ENCODE measurements at places on chromosomes 5 and 9.

DNA sequence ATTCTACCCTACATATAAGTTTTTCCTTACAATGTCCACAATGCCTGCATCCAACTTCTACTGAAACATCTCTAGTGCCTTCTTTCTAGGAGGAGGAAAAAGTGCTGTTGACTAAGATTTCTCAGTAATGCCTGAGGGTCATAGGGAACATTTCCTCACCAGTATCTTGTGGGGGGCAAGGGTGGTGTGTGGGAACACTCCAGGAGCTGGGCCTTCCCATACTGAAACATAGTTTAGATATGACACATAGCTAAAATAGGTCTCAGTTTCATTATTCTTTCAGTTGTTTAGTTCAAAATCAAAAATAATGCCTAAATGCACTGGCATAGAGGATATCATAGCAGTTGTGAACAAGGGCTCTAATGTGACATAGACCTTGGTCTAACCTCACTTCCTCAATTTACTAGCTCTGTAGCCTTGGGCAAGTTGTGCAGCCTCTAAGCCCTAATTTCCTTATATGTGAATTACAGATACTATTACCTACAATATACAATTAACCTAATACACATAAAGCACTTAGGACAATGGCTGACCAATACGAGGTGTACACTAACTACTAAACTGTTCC lies 66.1 kb downstream of the HAPLN1 start:
- DNase-seq = no peak

DNA sequence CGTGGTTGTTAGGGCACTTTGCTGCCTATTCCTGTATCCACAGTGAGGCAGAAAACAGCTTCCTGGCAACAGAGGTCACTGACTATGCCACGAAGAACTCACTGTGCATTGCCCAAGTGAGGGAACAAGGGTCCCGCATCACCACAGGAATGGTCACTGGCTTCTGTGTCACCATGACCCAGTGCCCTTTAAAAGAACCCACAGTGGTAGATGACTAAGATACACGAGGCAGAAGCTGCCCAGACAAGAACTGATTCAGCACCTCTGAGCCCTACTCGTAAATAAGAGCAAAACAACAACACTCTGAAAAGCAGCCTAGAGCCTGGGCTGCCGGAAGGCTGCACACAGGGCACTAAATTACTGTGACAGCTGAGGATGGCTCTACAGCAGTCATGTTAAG lies 236.6 kb upstream of the RASEF start:
- no peak for DNase-seq

DNA sequence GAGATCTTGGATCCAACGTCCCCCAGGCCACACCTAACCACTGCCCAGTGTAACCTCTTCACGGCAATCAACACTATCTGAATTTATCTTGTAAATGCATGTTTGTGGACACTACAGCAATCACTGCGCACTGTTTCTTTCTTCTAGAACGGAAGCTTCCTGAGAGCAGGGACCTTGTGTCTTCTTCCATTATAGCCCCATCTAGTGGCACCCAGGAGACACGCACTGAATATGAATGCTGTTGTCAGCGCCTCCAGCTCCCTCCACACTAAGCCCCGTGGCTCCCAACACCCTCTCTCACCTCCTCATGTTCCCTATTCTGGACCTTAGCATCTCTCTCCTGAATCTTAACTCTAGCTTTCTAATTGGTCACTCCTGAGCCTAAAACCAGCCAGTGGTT lies 72.7 kb downstream of the SMIM23 start:
- DNase-seq = no peak

- no peak for DNase-seq
These were observed 17.4 kb downstream of the CEP78 start for GRCh38 chr9:78253285-78253684.

- DNase-seq = no peak
These were observed 22.8 kb upstream of the GFPT2 start for GRCh38 chr5:180375955-180376354.

DNA sequence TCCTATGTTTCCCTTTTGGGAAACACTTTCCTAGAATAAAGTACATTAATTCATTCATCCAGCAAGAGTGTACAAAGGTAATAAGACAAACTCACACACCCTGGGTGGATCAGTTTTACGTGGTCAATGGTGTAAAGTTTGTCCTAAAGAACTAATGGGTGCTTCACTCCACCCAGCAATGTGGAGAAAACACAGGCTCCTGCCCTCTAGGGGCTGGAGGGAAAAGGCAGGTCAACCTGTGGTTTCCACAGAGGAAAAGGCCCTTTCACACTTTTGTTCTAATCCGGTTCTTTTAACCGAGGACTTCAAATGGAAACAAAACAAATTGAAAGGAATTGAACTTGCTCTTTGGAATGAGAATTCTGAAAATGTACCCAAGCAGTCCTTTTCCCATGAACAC lies 80.9 kb upstream of the SPOCK1 start:
- no peak for DNase-seq

GRCh38 chr9:115126404-115126803 lies 8.4 kb upstream of the TNC start:
- DNase-seq = no peak

DNA sequence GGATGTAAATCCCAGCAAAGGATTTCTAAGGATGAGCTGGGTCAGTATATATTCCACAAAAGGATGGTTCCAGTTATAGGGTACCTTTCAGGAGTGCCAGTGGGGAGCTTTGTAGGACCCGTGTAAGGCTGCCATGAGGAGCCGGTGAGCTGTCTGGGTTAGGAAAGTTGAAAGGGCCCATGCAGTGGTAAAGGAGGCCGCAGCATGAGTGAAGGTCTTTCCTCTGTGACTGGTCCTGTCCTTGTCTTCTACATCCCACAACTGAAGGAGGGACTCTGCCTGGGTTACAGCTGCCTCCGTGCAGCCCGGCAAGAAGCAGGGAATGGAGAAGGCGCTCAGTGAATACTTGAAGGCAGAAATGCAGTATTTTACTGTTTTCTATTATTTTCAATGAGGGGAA lies 58.9 kb downstream of the HSPA4 start:
- DNase-seq = no peak

DNA sequence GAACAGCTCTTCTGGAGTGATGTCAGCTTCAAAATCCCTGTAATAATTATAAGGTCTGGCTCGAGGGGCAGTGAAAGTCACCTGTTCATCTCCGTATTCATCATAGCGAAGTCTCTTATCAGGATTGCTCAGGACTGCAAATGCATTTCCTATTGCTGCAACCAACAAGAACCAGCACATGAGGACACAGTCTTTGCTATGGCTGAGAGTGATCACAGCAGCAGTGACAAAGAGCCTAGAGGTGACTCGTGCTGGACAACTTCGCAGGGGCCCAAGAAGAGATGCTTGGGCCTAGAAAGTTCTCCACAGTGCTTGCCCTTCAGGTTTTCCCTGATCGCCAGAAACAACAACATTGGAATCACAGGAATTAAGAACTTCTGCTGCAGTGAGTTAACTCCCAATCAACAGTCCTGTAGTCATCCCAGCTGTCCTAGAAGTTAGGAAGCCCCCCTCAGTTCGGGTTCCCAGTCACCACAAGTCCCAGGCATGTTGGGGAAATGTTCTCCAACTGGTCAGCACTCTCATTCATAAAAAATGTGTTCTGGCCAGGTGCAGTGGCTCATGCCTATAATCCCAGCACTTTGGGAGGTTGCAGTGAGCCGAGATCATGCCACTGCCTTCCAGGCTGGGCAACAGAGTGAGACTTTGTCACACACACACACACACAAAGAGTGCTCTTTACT lies 13.0 kb downstream of the DNAJC18 start:
- DNase-seq = no peak

DNA sequence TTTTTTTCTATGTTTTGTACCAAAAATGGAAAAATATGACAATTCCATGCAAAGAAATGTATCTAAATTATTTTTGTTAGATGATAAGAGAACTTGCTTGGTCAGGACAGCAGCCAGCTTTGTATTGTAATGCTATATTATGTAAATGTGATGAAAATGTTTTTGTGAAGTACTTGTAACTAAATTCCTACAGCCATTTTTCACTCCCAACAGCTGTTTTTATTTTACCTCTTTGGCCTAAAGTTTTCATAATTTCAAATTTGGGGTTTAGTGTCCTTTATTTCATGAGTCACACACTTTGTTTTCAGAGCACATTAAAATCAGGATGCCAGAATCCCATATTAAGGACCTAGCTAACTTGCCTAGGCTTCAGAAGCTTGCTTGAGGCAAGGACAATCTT lies 64.1 kb downstream of the WDR41 start:
- no peak for DNase-seq

GRCh38 chr9:116504893-116505480 lies 182.1 kb upstream of the TRIM32 start:
- no peak for DNase-seq

GRCh38 chr5:5078009-5078897 lies 61.9 kb upstream of the ADAMTS16 start:
- DNase-seq = no peak

GRCh38 chr5:168382421-168382820 lies 91.0 kb downstream of the WWC1 start:
- no peak for DNase-seq

DNA sequence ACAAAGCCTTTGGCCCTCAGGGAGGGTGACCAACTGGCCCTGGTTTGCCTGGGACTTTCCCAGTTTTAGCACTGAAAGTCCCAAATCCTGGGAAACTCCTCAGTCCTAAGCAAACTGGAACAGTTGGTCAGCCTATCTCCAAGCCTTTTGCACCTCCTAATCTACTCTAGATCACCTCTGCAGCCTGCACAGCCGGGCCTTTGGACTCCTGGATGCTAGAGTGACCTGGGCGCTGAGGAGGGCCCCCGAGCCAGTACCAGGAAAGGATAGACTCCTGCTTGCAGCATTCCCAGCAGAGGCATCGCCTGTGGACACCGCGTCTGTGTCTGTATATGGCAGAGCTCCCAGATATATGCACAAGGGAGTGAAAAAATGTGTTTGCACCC lies 15.1 kb downstream of the IRF1 start:
- DNase-seq = no peak

DNA sequence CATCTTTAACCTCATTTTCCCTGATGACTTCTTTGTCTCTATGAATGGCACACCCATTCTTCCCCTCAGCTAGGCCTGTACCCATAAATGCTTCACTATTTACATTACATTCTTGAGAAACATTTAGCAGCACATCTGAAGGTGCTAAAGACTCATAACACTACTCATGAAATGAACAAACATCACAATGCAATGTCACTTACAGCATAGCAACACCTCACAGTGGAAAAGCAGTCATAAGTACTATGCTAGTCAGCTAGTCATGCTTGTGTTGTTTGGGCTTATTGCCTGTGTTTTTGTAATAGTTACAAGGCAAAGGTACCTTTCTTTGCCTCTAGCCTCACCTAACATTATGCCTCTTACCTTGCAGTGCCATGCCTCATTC lies 228.9 kb downstream of the KIAA0825 start:
- no peak for DNase-seq

GRCh38 chr5:91224456-91224855 lies 158.7 kb downstream of the ARRDC3 start:
- DNase-seq = no peak

GRCh38 chr5:173532689-173533250 lies 83.7 kb downstream of the BOD1 start:
- no peak for DNase-seq

DNA sequence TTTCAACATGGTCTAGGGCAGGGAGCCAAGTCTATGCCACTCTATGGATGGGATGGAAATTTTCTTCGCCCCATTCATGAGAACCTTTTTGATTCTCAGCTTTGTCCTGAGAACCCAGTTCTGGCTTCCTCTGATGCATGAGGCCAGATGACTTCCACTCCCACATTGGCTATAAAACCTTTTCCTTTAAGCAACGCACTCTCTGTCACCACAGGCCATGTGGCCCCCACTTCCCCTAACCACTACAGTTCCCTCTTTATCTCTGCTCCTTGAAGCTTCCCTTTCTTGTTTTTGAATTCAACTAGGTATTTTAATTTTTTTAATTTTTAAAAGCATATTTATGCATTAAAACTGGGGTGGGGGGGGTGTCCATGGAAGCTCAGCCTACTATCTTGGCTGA lies 401.3 kb downstream of the ENC1 start:
- DNase-seq = peak; percentile 20

GRCh38 chr9:69234683-69235082 lies 60.6 kb downstream of the TJP2 start:
- DNase-seq = no peak

GRCh38 chr5:176536132-176536901 lies 885 bp downstream of the RNF44 start:
- DNase-seq = peak; percentile 85

DNA sequence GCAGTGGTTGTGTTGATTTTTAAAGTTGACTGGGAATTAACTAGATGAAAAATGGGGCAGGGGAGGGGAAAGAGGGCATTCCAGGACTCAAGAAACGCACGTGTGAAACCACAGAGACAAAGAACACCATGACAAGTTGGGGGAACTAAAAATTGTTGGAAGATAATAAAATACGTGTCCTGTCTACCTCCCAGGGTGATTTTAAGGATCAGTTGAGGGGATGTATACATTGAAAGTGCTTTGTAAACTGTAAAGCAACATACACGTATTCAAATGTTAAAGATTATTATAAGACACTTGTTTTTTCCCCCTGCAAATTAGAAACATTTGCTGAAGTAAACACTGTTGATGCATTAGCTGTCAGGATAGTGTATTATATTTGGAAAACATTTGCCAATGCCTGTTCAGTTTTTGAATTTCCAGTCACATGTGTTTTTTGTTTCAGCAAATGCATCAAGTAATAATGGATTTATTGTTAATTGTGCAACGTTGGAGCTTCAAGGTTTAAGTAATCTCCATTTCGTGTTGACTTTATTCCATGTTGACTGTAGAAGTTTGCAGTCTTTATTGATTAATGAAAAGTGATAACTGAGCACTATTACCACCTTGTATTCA lies 412.7 kb downstream of the ACTL7B start:
- DNase-seq = no peak

DNA sequence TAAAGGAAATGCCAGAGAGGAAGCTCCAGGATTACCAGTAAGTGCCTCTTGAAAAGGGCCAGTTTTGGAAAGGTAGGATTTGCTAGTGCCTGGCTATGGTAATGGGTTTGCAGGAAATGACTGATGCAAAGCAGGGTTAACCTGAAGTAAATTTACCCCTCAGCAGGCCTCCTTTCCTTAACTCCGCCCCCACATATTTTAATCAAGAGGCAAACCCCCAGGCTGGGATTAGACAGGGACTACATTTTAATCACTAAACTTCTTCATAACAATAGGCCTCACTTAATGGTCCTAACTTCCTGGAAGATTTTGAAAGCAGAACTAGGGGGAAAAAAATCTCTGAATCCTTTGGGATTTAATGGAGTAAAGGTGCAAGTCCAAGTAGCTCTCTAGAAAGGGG lies 10.2 kb upstream of the SLC1A3 start:
- DNase-seq = no peak
